ENCODE measurements at places on chromosomes 4 and X.
A peak's percentile ranks its signal among the peaks of the same experiment; 100 is the strongest.

- no peak for DNase-seq
Measured at GRCh38 chr4:108900018-108900580, 137.2 kb upstream of the ETNPPL start.

DNA sequence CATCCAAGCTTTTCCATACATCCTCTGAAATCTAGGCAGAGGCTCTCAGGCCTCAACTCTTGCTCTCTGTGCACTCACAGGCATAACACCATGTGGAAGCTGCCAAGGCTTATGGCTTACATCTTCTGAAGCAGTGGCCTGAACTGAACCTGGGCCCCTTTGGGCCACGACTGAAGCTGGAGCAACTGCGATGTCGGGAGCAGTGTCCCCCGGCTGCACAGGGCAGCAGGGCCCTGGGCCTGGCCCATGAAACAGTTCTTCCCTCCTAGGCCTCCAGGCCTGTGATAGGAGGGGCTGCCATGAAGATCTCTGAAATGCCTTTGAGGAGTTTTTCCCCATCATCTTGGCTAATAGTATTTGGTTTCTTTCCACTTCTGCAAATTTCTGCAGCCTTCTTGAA, 39.2 kb downstream of the PRRG1 start:
- DNase-seq, result no peak

DNA sequence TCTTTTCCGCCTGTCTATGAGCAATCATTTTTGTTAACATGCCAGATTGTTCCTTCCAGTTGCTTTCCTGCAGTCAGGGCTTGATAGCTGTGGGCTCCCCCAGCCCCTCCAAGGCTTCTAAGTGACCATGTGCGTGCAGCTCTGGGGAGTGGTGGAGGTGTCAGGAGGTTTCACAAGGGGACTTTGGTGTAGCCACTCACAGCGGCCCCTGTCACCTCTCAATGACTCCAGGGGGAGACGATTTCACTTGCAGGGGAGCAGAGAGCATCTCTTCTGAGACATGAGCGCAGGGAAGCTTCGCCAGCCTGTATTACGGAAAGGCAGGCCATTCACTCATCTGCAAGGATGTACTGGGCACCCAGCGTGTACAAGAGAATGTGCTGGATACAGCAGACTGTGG, 3.1 kb upstream of the GPR78 start:
- DNase-seq, result no peak

DNA sequence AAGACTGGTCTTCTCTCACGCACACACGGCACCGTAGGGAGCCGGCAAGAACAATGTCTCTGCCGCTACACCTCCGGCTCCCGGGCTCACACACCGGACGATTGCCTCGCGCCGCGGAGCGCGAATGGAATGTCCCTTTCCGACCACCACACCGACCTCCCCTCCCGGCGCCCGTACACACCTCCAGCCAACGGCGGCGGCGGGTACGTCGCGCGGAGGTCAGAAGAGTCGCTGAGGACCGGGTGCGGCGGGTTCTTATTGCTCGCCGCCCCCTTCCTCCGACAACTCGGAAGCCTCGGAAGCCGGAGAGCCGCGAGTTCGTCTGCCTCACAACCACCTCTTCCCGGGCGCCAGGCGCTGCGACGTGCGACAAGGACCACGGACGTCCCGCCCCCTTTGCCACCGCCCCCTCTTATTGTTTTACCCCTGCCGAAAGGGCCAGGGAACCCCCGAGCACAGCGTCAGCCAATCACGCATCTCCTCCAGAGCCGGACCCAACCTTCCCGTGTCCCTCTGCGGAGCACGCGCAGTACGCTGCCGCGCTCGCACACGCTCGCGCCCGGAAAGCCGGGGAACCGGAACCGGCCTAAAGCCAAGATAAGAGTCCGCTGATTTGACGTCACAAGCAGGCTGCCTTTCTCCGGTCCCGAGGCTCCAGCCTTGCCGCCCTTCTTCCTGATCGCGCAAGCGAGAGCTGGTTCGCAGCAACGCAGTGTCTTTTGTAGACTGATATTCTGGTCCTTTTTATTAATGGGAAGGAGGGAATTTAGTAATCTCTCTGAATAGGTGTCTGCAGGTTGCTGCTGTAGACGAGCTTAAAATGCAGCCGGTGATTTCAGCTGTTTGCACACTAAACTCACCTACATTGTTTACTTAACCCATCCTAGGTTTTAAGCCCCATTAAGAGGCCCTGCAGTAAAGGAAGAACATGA, at the start of gene G3BP2:
G3BP2 (minus strand) TSS at position 385 of the 932 bp plus-strand sequence. CDS start 11,386 bp downstream, outside the sequence.
- peak; percentile 82 for DNase-seq

GRCh38 chr4:2059726-2060602, 837 bp downstream of the NAT8L start:
- no peak for DNase-seq

DNA sequence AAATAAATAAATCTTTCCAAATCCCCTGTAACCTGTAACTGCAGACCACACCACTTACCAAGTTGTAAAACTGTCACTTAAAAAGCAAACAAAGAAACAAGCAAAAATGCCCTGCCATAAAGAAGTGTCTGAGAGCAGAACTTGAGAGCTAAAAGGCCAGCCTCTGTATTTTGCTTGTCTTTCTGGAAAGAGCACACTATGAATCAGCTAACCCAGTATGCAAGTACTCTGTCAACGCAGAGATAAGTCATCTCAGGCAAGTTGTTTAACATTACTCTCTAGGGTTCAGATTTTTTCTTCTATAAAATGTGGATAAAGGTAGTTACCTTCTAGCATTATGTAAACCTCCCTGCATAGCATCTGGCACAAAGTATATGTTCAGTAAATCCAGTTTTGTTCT, 134.8 kb downstream of the HS3ST1 start:
- DNase-seq, result no peak

DNA sequence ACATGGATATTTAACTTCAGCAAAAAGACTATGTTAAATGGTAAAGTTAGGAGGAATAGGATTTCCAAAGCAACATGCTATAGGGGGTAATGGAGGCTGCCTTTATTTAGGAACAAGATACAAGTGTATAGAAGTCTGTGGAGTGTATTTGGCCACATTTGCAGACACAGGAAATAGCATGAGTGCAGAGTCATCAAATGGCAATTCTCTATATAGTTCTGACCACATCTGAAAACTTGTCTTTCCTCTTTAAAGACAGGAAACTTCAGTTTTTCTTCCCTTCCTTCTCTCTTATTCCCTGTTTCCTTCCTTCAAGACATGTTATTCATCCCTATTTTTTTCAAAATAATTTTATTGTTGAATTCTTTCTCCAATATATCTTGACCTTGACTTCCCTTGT, 119.3 kb upstream of the PITX2 start:
- no peak for DNase-seq

GRCh38 chr4:6467600-6467999, 4.8 kb downstream of the PPP2R2C start:
- no peak for DNase-seq

- DNase-seq, result no peak
Measured at GRCh38 chrX:153336121-153336894, 2.4 kb downstream of the ZNF275 start.

All from cortex of kidney (tissue), 1 donor.